HEK293T (cell line): ENCODE measurements at places on chromosomes 4 and X.

DNA sequence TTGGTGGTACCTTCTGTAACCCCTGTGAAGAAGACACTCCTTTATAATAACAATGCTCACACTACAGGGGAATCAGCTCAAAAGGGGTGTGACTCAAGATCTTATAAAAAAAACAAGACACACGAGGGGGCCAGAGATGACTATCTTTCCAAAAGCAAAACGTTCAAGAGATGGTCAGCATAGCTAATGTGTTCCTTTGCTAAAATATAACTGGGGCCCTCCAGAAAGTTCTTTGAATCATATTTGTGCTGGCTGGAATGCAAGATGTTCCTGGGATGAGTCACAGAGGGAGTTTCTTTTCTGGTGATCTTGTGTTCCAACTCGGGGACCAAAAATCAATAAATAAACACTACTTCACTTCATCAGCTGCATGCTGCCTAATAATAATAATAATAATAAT is 46.5 kb downstream of the RAI2 start:
- DNase-seq, result no peak

DNA sequence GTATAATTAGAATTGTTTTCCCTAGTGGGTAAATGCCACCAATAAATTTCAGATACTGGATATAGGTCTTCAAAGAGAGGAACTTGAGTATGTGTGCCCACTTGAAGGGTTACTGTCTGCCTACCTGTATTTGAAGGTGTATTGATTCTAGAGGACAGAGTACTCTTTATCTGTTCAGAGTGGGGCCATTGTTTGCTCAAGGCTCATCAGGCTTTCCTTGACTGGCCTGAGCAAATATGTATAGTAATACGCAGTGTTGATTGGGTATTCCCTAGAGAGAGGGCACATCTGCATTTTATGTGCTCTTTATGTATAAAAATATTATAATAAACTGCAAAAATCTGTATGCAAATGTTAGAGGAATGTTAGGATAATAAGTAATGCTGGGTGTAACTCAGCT is 23.7 kb downstream of the RP2 start:
- DNase-seq, result no peak

DNA sequence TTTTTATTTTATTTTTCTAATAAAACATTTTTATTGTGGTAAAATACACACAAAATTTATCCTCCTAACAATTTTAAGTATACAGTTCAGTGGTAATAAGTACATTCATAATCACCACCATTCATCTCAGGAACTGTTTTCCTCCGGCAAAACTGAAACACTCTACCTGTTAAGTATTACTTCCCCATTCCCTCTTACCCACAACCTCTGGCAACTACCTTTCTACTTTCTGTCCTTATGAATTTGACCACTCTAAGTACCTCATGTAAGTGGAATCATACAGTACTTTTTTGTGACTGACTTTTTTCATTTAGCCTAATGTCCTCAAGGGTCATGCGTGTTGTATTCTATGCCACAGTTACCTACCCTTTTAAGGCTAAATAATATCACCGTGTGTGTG is 21.1 kb upstream of the HSFX4 start:
- DNase-seq, result no peak

DNA sequence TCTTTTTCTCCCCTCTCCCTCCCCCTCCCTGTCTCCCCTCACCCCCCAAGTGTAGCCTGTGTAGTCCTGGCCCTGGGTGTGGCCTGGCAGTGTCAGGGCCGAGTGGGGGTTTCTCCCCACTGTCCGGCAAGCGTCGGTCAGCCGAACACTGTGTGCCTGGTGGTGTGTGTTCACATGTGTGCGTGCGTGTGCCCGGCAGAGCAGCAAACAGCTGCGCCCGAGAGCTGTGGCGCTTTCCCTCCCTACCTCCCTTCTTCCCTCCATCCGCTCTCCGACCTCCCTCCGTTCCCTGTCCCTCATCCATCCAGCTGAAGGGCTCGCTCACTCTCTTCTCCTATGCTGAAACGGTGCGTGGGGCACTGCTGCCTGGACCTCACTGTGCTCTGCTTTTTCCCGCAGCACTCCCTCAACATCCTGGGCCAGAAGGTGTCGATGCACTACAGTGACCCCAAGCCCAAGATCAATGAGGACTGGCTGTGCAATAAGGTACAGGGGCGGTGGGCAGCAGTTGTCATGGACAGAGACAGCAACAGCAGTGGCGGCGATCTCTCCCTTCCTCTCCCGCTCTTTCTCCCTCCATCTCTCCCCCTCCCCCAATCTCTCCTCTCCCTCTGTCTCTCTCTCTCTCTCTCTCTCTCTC is 17.4 kb upstream of the UBA1 start:
- no peak for DNase-seq

DNA sequence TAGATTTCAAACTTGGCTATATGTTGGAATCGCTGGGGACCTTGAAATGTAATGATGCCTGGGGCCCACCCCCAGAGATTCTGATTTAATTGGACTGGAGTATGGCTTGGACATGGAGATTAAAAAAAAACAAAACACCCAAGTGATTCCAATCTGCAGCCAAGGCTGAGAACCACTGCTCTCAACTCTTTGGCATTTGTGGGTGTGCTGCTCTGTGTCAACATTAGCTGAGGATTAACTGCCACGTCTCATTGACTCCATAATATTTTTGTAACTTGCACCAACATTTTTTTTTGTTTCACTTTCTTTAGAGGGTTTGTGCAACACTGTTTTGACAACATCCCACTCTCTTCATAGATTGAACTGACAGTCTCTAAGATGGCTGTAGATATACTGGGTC is 41.1 kb upstream of the PDK3 start:
- no peak for DNase-seq

- DNase-seq, result no peak
Measured at GRCh38 chrX:8914681-8915080, 113.5 kb upstream of the FAM9A start.

DNA sequence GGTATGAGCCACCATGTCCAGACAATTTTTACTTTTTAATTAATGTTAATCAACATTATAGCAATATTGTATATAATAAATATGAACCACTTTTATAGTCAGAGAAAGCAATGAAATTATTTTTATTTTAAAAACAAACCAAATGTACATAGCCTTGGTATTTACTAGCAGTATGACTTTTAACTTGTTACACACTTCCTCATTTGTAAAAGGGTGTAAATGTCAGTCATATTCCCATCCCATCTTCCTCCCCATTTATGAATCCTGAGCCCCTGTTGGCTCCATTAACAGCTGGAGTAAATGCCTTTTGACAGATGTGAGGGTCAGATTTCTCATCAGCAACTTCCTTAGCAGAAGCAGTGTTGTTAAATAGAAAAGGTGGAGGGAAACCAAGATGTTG is 179.6 kb upstream of the SPRY1 start:
- no peak for DNase-seq

- DNase-seq, result peak; percentile 22
Measured at GRCh38 chrX:46376246-46376885, 168.9 kb downstream of the ZNF674 start.

- no peak for DNase-seq
Measured at GRCh38 chr4:175273995-175274753, 356.0 kb downstream of the ADAM29 start.

GRCh38 chrX:110322603-110323002 is 4.7 kb upstream of the AMMECR1 start:
- peak; percentile 32 for DNase-seq

DNA sequence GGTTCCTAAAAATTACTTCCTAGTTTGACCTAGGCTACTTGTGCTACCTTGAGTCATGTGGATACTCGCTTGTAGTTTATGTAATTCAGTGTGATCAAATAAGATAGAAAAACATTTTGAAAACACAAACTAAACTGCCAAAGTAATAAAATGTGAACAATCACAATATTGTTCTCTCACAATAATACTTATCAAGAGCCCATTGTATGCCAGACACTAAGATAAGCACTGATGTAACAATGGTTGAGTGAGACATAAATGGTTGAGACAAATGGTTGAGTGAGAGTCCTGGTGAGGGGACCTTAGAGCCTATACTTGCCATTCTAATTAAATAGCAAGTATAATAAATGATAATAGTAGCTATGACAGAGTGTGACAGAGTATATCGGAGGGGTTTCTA is 41.7 kb downstream of the RFC1 start:
- DNase-seq, result no peak

- no peak for DNase-seq
Measured at GRCh38 chr4:76634220-76634619, 199.2 kb downstream of the SHROOM3 start.

DNA sequence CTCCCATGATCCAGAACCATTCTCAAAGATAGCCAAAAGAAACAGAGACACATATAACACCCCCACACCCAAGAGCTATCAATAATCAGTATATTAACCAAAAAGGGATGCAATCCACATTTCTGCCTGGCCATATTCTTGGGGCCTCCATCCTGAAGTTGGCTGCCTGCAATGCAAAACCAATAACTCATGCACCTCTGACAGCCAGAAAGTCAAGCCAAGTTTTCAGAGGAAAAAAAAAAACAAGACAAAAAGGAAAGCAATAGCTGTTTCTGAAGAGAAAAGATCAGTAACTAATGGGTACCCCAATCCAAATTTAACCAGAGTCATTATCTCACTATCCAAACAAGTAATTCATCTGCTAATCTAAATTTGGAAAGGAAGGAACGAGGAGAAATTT is 7.3 kb upstream of the PRDM5 start:
- no peak for DNase-seq

DNA sequence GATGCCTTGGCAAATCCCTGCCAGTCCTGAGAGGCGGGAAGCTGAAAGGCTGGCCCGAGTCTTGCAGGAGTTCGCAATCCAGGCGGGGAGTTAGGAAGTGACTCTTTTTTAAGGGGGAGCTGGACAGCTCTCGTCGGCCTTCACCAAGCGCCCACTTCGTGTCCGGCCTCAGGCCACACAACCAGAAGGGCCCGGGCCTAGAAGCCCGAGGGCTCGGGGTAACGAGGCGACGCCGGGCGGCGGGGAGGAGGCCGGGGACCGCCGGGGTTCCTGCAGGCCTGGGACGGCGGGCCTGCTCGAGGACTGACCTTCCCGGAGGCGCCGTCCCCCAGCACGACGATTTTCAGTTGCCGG is 395 bp downstream of the RAB28 start:
- peak; percentile 34 for DNase-seq

DNA sequence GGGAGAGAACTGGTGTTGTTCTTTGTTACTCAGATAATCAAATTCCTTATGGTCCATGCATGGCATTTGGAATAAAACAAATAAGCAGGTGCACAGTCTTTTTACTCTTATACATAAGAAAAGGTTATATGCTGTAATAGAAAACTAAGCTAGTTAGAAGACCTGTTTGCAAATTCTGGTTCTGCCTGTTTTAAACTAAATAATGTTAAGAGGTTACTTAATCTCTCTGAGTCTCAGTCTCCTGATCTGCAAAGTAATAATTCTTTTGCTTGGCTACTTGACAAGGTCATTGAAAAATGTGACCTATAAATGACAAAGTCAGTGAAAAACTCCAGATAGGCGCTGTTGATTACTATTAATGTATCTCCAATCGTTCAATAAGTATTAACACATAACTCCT is 42.5 kb upstream of the ANXA3 start:
- DNase-seq, result no peak

- no peak for DNase-seq
Measured at GRCh38 chrX:119427024-119427794, 28.1 kb downstream of the SLC25A43 start.

- DNase-seq, result no peak
Measured at GRCh38 chr4:117845270-117845669, 189.0 kb upstream of the NDST3 start.

- no peak for DNase-seq
Measured at GRCh38 chr4:54548098-54548620, 109.6 kb upstream of the KIT start.

DNA sequence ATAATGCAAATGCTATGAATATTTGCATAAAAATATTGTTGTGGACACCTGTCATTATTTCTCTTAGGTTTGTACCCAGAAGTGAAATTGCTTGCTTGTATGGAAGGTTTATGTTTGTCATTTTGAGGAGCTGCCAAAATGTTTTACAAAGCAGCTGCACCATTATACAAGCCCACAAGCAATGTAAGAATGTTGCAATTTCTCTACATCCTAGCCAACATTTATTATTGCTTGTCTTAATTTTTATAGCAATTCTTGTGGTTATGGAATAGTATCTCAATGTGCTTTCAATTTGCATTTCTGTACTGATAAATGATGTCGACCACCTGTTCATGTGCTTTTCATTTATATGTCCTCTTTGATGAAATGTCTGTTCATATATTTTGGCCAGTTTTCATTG is 18.7 kb upstream of the RBMX start:
- DNase-seq, result no peak
